ENCODE measurements at places on chromosomes 2 and 18. TPM values are rescaled to one million over a fixed set of nuclear protein-coding genes. Genes with fewer than 3 reads are reported as not detected.
A peak's percentile ranks its signal among the peaks of the same experiment; 100 is the strongest.

DNA sequence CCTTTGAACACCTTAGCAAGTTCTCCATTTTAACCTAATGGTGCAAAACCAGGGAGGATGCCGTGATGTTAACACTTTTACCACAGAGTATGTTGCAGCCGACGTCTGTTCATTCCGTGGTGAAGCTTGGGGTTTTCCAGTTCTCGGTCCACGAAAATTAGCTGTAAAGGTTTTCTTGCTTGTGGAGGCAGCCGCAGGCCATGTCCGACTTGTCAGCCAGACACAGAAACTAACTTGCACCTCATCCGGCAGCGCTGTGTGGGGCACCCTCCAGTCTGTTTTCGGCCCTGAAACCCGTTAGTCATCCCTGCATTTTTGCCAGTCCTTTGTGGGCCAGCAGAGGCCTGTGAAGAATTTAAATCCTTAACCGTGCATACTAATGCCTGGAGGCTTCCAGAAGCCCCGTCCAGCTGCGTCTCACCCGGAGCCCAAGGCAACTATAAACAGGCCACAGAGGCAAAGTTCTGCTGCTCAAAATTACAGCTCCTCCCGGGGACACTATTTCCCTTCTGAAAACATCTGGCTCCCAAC is 70.6 kb downstream of the SH3YL1 start:
- no peaks in the 10 kb centered on the region for H3K36me3 ChIP-seq
- H3K27me3 ChIP-seq = peaks cover 4% of the 10 kb centered on the region
- no peaks in the 10 kb centered on the region for H3K4me1 ChIP-seq
- no peak overlapping the region for H3K27ac ChIP-seq
- H3K4me3 ChIP-seq = no peak overlapping the region

DNA sequence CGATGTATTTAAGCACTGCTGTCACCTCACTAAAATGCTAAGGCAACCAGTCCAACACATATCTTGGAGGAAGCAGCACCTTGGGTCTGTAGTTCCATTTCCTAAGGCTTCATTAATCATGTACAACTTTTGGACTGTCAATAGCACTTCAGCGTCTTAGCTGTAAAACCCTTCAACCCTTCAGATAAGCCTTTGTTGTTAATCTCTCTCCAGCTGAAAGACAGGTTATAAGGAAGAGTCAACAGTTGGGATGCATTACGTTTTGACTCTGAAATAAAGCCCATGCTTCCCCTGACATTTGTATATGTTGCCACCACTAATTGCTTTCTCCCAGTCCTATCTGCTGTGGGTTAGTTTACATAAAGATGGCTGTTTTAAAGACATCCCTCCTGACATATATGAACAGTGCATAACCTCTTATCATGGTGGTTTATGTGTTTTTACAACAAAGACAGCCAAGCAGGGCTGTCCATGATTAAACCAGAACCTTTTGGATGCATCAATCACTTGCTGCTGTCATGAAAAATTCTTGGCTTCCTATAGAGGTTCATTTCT is 81.5 kb downstream of the EPHA4 start:
- no peak overlapping the region for H3K27ac ChIP-seq
- no peaks in the 10 kb centered on the region for H3K36me3 ChIP-seq
- no peak for DNase-seq
- no peaks in the 10 kb centered on the region for H3K4me1 ChIP-seq

- H3K36me3 ChIP-seq = no peaks in the 10 kb centered on the region
- H3K27ac ChIP-seq = peak overlapping the region; percentile 89
- DNase-seq = peak; percentile 83
- H3K27me3 ChIP-seq = no peaks in the 10 kb centered on the region
Observed at GRCh38 chr2:20578895-20579825, 71.7 kb downstream of the HS1BP3 start.

ILKAP gene
- total RNA-seq = 26.5 TPM

Measured in left ventricle myocardium inferior (tissue), 1 donor.